ENCODE measurements at places on chromosomes 2 and 18.

DNA sequence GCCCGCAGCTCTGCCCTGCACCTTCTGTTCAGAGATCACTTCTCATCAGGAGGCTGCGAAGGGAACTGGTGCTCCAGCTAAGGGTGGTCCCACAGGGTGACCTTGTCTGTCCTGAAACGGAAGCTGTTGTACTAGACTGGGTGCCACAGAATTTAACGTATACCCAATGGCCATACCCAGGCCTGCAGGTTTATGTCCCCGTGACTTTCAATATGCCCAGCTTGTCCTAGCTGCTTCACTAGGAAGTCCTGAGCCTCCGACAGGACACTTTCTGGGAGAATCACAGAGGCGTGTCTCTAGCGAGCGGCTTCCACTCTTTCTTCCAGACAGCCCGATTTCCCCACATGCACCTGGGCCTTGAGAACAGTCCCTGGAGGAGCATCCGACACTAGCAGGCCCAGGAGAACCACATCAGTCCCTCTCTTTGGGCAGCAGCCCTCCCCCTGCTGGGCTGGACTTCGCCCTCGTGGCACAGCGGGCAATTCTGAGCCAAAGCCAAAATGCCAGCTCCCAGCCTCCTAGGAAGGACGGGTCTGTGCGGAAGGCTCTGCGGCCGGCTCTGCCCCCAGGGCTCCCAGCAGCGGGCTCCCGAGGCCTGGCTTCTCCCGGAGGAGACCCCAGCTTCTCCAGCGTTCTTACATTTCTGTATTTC, 91.9 kb upstream of the OTOS start:
- no peak for DNase-seq

DNA sequence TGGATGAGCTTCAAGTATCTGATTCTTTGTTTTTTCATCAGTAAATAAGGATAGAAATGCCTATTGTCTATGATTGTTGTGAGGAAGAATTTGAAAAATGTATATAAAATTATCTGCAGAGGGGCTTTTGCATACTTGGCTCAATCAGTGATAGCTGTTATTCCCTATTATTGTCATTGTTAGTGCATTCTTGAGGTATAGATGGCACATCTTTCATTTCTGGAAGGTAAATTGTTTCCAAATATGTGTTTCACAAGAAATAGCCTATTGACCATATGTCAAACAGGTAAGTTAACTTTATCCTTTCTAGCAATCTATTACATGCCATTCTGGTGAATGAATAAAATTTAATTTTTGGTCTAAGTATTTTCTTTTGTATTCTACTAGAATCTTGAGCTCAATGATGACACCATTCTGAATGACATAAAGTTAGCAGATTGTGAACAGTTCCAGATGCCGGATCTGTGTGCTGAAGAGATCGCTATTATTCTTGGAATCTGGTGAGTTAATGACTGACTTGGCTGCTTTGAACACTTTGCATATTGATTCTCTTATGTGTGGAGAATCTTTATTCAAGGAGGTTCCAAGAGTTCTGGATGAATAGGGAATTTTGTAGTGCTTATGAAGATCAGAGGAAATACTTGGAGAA, 44.2 kb downstream of the TTC27 start:
- DNase-seq, result no peak

DNA sequence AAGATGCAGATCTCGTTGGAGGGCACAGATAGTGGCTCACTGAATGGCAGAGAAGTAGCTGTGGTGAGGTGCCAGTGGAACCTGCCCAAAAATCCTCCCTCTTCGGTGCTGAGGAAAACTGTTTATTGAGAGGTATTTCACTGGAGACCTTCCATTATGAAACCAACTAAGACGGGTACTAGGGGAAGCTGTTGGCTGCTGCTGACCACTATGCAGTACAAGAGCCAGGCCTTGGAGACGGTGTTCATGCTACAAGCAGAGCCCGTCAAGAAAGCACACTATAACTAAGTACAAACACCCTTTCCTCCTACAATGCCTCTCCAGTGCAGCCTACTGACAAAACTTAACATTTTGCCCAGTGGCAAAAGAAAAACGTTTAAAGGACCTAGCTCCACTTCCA, 4.6 kb downstream of the ARL5A start:
- DNase-seq, result no peak

GRCh38 chr2:78980152-78980465, 45.4 kb upstream of the REG3G start:
- no peak for DNase-seq

DNA sequence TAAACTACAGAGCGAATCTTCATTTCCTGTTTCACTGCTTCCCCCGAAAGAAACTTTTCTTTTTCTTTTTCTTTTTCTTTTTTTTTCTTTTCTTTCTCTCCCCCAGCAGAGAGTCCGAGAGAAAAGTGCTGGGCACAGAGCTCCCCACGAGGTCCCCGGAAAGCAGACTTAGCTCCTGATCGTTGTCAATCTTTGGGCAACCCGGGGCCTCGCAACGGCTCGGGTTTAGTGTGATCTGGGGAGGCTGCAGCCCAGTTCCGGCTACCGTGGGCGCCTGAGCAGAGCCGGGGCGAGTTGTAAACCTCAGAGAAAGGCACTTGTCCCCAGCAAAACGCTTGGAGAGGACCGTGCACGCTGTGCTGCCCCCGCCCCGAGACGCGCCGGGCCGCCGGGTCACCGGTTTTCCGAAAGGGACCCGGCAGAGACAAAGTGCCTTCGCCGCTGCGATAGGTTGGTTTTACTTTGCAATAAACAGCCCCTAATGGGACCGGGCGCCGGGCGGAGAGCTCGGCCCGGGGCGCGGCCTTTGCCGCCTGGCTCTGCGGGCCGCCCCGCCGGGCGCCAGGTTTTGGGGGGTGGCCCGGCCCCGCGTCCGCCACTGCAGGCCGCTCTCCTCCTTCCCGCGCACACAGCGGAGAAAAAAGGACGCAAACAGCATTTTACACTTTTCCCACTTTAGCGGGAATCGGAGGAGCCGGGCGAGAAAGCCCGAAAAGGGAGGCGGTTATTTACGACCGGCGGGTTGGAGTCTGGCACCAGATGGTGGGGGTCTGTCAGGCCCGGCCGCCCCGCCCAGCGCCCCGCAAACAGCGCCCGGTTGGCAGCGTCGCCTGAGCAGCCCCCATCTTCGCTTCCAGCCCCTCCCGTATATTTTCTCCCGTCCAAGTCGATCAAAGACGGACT, 136.0 kb downstream of the INSIG2 start:
- peak; percentile 4 for DNase-seq

GRCh38 chr2:40487602-40488001, 35.7 kb upstream of the SLC8A1 start:
- no peak for DNase-seq

GRCh38 chr2:233811087-233811486, 33.0 kb downstream of the MROH2A start:
- no peak for DNase-seq

DNA sequence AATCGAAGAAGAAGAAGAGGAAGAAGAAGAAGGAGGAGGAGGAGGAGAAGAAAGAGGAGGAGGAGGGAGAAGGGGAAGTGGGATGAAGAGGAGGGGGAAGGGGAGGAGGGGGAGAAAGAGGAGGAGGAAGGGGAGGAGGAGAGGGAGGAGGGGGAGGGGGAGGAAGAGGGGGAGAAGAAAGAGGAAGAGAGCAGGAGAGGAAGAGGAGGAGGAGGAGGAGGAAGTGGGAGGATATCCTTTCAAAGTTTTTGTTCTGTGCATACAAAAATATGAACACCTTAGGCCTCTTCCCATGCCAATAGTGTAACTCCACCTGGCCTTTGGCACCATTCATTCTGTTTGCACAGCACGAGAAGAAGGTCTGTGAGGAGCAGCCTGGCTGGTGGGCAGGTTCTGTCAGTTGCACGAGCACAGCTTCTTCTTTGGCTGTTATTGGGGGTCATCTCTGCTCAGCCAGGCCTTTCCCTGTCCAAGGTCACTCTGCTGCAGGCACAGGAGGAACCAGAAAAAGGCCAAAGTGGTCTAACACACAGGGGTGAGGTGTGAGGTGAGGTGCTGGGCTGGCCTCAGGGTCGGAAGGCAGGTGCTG, 25.8 kb upstream of the PLB1 start:
- DNase-seq, result no peak
